ENCODE measurements at places on chromosomes 4 and X.

DNA sequence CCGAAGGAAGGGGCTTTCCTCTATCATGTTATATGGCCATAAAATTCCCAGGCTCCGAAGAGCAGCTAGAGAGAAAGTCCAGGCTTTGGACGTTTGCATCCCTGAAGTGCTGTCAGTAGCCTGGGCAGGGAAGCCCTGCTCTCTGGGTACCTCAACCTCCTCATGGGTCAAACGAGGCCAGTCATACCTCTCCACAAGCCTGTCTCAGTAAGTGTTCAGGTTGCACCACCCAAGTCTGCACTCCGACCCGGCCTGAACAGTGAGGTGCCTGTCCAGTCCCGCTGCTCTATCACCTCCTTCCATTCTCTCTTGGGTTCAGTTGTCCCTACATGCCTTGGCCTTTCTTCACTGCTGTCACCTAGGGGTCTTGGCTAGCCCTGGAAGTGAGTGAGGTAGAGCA, 78.9 kb downstream of the STARD8 start:
- no peak for DNase-seq

DNA sequence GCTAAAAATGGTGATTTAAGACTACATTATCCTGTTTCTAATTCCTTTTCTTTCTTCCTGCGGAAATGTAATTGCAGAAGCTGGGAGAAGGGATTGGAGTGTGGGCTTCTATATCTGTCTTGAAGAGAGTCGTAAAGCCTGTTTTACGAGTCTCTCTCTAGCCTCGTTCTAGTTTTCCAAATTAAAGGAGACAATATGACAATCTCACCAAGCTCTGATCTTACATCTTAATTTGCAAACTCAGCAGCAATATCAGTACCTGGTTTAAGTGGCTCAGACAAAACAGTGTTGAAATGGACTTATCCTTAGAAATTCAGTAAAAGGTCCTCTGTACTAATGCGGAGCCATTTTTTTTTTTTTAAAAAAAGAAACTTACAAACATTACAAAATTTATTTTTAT, 349.5 kb upstream of the HAND2 start:
- no peak for DNase-seq

DNA sequence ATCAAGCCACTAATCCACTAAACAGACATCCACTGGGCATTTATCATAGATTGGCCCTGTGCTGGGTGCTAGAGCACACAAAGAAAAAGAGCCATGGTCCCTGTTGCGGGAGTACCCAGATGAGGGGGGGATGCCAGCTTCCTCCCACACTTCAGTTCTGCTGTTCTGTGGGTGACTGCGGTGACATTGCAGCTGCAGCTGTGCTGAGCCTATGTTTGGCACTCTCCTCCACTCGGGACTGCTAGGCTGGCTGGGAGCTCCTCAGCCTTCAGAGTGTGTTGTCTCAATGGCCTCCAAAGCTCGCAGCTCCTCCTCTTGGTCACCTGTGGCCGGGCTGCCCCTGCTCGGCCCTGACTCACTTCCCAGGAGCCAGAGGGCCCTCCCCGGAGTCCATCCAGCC, 173.2 kb downstream of the CLCN4 start:
- DNase-seq: no peak

DNA sequence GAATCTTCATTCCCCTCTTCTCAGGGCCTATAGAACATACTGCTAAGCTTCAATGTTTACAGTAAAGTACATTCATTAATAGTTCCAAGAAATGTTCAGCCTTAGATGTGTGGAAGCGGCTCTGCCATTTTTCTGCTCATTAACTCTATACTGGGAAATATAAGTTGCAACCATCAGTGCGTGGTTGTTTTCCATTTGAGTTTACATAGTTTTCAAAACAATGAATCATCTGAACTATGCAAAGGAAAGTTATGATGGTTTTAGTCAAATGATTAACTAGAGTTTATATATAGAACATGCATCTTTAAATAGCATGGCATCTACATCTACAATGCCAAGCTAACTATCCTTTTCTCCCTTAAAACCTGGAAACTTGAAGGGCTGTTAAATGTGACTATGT, 29.6 kb downstream of the LEF1 start:
- no peak for DNase-seq

GRCh38 chrX:52216541-52216940, 31.9 kb downstream of the MAGED4 start:
- DNase-seq: no peak

- peak; percentile 67 for DNase-seq
These were observed 628 bp downstream of the MXD4 start for GRCh38 chr4:2261110-2261852.

DNA sequence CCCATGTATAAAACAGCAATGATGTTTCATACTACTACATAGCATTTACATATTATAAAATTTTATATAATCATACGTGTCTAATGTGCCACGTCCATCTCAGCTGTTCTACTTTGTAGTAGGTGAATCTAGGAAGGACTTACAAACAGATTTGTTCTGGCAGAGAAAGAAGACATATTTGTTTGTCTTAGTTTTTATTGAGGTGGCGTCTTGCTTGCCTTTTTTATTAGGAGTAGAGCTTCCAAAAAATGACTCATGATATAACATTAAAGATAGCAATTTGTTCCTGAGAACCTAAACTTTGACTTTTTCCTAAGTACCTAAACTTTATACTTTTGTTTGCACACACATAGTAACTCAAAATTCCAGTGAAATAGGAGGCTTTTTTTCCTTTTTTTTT, 64.6 kb downstream of the CLDN22 start:
- DNase-seq: no peak

- no peak for DNase-seq
These were observed 14.6 kb upstream of the NKX3-2 start for GRCh38 chr4:13558881-13559280.

DNA sequence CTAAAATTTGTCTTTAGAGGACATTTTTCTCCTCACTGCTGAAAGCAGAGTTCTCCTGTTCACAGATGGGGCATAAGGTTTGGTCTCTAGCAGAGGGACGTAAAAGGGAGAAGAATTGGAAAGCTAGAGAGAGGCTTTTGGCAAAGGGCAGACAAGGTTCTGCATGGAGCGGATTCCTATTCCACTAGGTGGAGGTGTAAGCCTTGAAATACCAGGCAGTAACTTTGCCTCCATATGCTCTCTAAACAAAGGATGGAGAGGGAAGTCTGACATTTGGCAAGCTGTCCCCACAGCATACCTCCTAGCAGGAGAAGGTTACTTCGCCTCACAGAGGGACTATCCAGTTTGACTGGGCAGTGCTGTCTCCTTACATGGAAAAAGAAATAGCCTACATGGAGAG, 174.7 kb downstream of the DACH2 start:
- no peak for DNase-seq

DNA sequence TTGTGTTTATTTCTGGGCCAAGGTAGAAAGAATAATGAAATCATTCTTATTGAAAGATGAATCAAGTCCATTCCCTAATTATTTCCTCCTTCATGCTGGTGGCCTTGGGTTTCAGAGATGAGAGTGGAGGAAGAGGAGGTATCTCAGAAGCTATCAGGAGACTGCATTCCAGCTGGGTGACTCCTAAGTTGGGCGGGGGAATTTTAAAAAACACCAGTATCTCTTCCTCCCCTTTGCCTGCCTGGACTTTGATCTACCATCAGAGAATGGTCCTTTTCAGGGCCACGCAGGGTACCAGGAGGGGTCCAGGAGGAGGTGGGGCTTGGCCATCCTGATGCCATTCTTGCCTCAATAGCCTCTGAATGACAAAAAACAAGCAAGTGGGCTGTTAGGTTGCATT, 104.4 kb downstream of the ASMT start:
- DNase-seq: no peak

- no peak for DNase-seq
These were observed 183.7 kb upstream of the LDB2 start for GRCh38 chr4:17082186-17082585.

- DNase-seq: no peak
These were observed 39.6 kb downstream of the PTCHD1 start for GRCh38 chrX:23374291-23374690.

GRCh38 chrX:24990535-24990934, 25.2 kb downstream of the ARX start:
- DNase-seq: no peak

- no peak for DNase-seq
These were observed 357 bp upstream of the IGBP1 start for GRCh38 chrX:70132877-70133302.

- no peak for DNase-seq
These were observed 46.7 kb downstream of the LARP1B start for GRCh38 chr4:128107766-128108165.

DNA sequence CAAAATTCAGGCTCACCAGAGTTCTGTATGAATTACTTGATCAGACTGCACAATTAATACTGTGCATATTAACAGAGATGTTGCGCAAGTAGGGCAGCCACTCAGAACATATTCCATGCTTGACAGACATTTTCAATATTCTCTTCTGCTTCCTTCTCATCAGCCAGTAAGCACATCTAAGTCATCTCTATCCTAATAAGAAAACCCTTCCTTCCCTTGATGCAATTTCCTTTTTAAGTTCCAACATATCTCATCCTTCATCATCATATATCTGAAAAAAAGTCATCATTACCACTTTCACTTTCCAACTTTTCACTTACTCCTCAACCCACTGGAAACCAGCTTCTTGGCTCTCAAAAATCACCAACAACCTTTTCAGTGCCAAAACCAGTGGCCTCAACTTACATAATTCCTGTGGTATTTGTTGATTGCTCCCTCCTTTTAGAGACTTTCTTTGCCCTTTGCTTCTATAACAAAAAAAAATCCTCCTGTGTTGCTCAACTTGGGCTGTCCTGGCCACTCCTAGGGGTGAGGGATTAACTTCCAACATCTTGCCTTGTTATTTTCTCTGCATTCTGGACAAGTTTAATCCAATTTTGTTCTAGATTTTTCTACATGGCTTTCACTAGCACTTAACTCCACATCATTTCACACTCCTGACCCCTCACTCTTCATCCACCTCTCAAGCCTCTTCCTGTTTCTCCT, 14.1 kb downstream of the MBNL3 start:
- DNase-seq: no peak

DNA sequence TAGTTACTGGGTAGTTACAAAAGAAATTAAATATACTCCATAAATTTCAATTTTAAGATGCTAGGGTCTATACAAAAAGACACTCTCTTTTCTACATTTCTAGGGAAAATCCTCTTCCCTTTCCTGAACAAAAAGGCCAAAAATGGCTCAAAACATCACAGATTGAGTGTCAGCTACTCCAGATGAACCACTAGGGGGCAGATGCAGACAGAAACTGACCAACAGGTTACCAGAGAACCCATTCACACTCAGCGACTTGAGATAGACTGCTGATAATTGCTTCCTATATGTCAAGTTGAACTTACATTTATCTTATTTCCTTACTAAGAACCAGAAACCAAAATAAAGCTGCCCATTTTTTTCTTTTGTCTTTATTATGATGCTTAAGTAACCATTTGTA, 83.4 kb upstream of the MID1IP1 start:
- DNase-seq: no peak

DNA sequence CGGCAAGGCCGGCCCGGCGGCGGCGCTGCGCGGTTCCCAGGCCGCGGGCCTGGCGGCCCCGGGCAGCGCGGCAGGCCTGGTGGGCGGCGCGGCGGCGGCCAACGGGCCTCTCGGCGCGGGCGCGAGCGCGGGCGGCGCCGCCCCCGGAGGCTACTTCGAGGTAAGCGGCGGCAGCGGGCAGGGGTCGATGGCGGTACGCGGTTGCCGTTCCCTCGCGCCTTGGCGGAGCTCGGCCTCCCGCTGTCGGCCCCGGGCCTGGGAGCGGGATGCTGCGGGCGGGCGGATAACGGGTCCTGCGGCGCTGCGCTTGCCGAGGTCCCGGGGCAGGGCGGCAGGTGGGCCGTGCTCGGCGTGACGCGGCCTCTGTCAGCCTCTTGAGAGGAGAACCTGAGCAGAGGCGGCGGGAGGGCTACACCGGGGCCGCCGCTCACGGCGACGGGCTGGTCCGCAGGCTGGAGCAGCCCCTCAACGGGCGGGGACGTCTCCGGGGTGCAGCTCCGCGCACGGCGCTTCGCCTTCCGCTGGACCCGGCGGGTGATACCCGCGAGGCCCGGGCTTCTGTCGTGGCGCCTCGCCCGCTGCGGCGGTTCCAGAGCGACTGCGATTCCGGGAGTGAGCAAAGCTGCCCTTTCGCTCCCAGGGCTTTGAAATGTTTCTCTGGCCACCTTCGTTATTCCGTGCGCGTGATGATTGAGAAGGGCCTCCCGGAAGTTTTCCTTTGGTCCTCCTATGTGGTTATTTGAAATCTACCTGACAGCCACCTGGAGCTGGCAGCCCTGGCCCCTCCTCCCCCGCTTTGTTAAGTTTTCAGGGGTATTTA, 774 bp downstream of the FAM193A start:
- DNase-seq: peak; percentile 64

DNA sequence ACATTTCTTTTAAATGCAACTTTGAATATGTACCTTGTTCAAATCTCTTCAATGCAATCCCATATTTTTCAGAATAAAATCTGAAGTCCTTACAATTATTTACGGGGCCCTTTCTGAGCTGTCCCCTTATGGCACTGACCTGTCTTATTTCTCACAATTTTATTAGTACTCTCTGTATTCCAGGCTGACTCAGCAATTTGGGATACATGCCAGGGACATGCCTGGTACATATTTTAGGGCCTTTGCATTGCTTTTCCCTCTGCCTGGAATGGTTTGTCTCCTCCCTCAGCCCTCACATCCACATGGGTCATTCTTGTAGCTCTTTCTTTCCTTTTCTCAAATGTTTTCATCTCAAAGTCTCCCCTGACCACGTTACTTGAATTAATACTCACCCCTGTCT, 172.2 kb upstream of the TECRL start:
- DNase-seq: no peak

DNA sequence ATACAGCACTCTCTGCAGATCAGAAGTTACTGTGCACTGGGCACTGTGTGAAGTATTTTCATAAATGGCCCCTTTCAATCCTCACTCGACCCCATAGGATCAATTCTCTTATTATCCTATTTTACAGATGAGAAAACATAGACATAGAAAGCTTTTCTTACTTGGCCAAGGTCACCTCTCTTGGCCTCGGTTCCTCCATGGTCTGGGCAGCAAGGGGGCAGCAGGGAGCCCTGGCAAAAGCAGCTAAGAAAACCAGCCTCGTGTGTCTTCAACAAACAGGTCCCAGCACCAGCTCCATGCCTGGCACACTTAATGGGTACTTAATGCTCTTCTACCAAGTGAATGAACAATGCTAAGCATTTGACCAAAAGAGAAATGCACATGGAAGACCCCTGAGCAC, 34.4 kb downstream of the BST1 start:
- no peak for DNase-seq

GRCh38 chrX:8841911-8842310, 40.7 kb upstream of the FAM9A start:
- no peak for DNase-seq

DNA sequence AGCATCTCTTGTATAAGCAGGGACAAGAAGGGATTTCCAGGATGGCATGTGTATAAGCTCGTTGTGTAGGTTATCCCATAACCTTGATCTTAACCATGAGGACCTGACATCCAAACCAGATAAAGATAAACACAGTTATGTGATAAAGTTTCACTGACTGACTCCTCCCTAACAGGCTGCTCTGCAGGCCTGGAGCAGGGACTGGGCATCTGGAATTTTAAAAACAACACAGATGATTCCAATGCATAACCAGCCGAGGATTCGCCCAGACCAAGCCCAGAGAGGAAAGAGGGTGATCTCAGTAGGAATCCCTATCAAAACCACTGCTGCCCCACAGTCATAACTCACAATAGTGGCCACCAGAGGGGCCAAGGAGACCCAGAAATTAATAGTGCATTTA, 22.7 kb downstream of the KLF3 start:
- no peak for DNase-seq

GRCh38 chr4:69196209-69196965, 18.2 kb downstream of the UGT2B11 start:
- no peak for DNase-seq

- no peak for DNase-seq
These were observed 658.6 kb downstream of the GRXCR1 start for GRCh38 chr4:43550981-43551627.

GRCh38 chrX:46811121-46811520, 25.7 kb upstream of the RP2 start:
- no peak for DNase-seq

All from stimulated activated naive CD8-positive, alpha-beta T cell treated with anti-CD3 and anti-CD28 coated beads, Interleukin-15, Interleukin-2, amounts not matched to agents 100 U/mL and 50 U/mL, for 24 hours (primary cell).